ENCODE measurements at places on chromosomes 2 and 18.

GRCh38 chr2:133432778-133433177 lies 135.5 kb downstream of the NCKAP5 start:
- no peak for DNase-seq

- DNase-seq = no peak
These were observed 530.3 kb upstream of the FSIP2 start for GRCh38 chr2:185208261-185208660.

GRCh38 chr2:174248998-174249592 lies 763 bp upstream of the OLA1 start:
- DNase-seq = no peak

- DNase-seq = no peak
These were observed 6.1 kb downstream of the UBE2F start for GRCh38 chr2:237972936-237973335.

DNA sequence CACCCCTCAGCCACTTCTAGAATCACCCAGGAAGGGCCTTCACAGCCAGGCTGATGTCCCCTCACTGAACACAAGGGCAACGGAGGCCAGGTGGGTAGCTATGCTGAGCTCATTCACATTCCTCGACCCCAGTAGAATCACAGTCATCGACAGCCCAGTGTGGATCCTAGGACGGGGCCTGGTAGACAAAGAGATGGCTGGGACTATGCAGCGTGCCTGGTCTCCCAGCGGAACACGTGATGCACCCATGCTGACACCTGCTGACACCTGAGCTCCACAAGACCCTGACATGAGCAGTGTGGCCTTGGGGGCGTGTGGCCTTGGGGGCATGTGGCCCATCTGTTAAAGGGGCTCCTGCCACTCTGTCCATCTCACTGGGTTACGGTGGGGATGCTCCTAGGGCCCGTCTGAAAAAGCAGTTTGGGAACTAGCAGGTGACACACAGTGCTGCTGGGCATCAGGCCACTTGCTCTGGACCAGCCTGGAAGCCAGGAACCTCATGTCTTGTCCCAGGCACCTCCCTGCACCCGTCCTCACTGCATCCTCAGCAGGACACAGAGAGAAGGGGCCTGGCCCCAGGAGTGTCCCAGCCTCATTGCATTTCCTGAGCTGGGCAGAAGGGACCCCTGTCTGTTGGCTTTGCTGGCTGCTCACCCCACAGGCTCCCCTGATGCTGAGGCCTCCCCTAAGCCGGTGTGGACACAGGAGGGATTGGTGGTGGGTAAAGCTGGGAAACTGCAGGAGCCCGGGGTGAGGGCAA lies 9.7 kb downstream of the ECEL1 start:
- no peak for DNase-seq

DNA sequence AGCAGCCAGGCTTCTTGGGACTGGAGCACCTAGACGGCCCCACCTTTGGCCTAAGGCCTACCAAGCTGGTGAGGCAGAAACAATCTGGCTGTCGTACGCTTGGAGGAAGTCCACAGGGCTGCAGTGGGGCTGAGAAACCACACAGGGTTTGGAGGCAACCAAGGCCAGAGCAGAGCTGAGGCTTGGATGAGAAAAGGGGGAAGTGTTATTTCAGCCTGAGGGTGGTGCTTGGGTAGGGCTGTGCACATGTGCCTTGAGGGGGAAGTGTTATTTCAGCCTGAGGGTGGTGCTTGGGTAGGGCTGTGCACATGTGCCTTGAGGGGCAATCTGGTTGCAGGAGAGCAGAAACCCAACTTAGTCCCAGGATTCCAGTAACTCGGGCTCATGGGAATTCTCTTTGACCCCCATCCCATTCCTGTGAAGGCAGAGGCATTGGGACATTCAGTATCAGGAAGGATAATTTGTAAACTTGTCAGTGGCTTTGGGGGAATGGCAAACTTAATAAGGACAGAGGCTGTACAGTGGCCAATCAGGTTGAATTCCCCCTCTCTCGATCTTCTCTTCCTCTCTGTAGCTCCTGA lies 971 bp upstream of the FBXO41 start:
- no peak for DNase-seq

DNA sequence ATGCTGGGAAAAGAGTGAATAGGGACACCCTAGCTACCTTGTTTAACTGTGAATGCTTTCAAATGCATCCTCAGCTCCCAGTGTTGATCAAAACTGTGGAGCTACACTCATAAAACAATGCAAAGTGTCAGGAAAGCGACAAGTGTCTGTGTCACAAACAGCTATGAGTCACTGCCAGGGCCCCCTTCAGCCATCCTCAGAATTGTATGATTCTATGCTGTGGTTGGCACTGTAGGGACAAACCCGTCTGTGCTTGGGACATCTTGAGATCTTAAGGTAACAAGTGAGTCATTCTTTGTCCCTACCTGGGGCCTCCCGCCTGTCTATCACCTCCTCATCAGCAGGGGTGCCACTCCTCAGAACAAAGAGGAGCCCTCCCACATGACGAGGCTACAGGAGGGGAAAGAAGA lies 42.4 kb downstream of the KLF7 start:
- DNase-seq = peak; percentile 37

- no peak for DNase-seq
These were observed 30.1 kb downstream of the FEZ2 start for GRCh38 chr2:36567711-36568408.

DNA sequence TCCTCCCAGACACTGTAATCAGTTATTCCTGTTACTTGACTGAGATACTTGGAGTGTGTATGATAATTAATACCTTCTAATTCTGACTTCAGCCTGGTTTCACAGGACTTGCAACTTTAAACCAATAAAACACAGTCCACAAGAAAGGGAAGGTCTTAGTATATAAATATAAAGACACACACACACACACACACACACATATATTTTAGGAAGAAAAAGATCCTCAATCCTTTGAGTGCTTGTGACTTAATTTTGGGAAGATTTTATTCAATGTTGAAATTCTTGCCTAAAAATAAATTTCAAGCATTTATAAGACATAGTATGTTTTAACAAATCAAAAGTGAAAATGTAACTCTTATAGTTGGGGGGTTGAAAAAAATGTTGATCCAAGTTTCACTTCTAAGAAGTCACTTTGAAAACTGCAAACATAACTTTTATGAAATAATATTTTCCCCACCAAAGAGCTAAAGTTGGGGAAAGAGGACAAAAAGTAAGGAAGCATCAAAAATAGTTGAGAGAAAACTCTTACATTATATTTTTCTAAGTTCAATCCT lies 824 bp upstream of the VPS54 start:
- DNase-seq = no peak

DNA sequence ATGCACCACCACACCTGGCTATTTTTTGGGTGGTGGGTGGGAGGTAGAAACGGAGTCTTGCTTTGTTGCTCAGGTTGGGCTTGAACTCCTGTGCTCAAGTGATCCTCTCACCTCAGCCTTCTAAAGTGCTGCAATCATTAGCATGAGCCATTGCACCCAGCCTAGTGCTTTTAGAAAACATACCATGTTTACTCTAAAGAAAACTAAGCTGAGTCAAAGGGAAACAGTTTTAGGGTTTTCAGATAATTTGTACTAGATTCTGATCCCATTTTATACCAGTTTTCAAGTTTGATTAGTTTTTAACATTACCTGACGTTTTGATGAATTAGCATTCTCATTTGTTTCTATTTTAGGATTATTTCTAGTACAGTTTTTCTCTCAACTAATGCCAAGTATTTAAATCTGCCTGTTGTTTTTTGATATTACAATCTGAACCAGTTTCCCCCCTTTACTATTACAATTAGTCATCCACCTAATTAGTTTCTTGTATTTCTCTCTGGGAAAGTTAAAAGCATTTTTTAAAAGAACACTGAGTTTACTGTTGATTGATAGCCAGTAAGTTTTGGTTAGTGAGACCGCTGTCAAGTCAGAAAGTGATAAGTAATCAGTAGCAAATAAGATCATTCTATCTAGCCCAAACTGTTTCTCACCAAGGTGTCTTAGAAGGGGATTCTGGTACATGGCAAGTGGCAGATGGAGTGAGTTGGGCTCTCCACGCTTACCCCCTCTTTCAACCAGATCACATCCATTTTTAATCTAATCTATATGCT lies 24.2 kb upstream of the TBR1 start:
- DNase-seq = no peak

GRCh38 chr2:191069606-191070005 lies 55.6 kb upstream of the STAT1 start:
- no peak for DNase-seq

- DNase-seq = no peak
These were observed 43.6 kb upstream of the INHBB start for GRCh38 chr2:120302301-120302700.

DNA sequence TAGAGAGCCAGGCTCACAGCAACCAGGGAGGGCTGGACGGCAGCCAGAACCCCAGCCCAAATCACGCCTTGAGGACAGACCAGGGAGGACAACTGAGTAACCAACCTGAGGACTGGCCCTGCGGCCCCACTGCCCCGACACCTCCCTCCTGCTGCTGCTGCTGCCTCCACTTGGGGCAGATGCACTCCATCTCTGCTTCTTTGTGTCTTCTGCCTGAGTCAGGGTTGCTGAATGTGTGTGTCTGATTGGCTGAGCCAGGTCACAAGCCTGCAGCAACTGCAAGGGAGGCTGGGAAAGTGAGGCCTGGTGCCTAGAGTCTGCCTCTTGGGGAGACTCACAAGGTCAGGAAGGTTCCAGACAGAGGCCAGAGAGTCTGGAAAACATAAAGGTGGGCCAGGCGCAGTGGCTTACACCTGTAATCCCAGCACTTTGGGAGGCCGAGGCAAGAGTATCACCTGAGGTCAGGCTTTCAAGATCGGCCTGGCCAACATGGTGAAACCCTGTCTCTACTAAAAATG lies 83.4 kb downstream of the ZFP36L2 start:
- DNase-seq = no peak

GRCh38 chr18:48036641-48037421 lies 106.4 kb upstream of the SMAD2 start:
- no peak for DNase-seq

DNA sequence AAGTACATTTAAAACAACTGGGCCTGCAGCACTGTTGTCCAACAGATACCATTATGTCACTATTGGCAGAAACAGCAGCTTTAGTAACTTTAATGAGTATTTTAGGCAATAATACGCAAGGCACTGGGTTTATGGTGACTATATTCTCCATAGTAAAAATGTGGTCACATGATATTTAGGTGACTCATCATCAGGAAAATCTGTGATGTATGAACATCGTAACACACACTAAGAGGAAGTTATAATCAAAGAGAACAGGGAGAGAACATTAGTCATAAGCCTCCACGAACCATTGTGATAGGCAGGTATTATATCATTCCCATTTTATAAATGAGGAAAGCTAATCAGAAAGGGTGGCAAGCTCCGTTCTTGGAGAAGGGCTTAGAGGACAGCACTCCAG lies 36.9 kb downstream of the RAPH1 start:
- no peak for DNase-seq

DNA sequence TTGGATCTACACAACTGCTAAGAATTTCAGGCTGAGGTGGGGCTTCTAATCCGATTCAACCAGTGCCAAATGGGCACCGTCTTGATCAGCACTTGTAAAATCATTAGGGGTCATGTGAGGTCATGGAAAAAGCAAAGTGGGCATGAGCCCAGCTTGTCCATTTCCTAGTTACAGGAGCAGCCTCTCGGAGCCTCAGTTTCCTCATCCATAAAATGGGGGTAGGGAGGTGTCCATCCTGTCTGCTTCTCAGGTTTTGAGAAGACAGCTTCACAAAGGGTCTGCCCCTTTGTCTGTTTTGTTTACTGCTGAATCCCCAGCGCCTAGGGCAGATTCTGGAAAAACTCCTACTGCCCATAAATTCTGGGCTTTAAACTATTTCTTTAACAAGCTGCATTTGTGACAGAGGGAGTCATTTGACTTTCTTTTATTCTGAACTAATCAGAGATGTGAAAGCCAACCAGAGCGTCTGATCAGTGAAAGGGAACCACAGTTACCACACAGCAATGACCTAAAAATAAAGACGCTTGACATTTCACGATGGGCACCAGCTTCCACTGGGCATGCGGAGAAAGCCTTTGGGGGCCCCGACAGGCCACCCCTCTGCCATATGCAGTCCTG lies 38.9 kb downstream of the DNMT3A start:
- DNase-seq = no peak

- DNase-seq = no peak
These were observed 36.9 kb downstream of the ATOH8 start for GRCh38 chr2:85790499-85791188.

DNA sequence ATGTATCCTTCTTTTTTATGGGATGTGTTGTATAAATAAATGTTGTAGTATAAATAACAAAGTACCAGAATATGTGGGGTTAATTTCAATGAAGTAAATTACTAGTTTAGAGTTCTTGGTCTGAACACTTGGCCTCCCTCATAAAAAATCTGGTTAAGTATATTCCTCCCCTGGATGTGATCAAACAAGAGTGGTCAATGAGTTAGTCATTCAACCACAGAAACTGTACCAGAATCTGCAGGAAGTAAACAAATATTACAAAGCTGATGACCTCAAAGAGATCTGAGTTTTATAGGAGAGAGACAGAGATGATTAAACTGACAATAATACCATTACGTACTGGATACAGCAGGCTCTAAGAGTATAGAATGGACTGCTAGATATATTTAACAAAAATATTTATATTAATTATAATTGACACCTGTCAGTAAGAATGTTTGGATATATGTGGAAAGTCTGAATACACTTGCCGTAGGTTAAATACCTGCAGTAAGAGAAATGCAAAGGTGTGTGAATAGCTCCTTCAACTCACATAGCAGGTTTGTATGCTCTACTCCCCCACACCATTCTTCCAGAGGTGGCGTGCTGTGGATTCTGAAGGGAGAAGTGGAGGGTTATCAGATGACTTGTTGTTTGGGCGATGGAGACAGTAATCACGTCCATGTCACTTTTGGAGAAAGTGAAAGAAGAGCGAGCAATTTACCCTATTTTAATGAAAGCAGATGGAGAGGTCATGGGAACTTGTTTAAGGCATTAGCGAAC lies 108.3 kb upstream of the LRATD1 start:
- DNase-seq = no peak

DNA sequence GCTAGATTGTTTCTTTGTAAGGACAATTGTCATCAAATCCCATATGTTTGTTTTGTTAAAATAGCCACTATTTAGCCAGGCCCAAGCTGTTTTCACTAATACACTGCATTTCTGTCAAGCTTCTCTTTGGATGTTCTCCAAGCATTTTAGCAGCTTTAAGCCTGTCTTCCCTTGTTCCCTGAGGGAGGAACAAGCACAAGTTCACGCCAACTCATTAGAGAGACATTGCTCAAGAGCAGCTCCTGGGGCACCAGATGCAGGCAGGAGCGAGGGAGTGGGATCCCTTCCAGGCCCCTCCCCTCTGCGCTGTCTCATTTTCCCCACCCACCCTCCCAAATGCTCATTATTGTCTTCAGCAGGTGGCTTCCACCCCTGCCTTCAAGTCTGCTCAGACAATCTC lies 32.6 kb upstream of the PPP3R1 start:
- no peak for DNase-seq

DNA sequence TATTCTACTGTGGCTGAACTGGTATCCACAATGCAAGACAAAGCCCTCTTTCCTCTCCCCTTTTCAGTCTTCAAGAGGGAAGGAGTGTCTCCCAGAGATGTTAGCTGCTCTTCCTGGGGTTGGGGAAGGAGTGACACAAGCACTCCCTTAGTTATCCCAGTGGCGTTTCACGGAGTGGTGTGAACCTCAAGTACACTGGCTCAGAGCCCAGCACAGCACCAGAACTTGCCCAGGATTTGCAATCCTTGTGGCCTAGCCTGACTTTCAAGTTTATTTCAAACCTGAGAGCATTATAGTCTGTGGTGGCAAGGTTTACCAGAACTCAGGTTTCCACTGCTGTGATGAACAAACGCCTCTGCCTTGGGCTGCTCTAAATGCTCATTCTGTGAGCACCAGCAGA lies 162.5 kb downstream of the CCDC102B start:
- DNase-seq = no peak
